ENCODE measurements at places on chromosomes 7 and 10. TPM values are rescaled to one million over a fixed set of nuclear protein-coding genes. Genes with fewer than 3 reads are reported as not detected.

Gene FAM237B
- total RNA-seq = not detected

DNA sequence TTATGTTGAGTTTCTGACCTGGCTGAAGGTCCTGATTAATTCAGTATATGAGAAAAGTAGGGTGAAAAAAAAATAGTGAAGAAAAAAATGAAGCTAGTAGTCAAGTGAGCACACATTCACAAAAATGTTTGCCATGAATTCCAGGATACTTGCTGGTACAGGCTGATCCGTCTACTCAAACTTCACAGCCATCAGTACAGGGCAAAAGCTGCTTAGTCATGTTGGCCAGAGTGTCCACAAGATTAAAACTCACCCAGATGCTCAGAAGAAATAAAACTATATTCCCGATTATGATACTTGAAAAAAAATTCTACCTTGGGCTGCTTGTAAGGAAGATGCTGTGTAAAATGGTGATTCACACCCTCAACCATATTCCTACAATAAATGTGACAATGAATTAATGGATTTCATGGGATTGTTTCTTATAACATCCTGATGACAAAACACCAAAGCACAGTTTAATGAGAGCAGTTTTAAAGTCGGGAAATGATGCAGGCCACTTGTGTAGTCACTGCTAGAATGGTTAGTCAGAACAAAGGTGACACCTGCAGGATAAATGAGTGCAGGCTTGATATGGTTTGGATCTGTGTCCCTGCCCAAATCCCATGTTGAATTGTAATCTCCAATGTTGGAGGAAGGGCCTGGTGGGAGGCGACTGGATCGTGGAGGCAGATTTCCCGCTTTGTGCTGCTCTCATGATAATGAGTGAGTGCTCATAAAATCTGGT is 49.2 kb upstream of the ANKRD1 start:
- no peaks in the 10 kb centered on the region for H3K36me3 ChIP-seq
- no peak overlapping the region for H3K27ac ChIP-seq
- H3K27me3 ChIP-seq = peaks cover 20% of the 10 kb centered on the region
- H3K4me3 ChIP-seq = no peak overlapping the region
- no peak for DNase-seq

GRCh38 chr7:113824117-113824823 is 94.5 kb downstream of the PPP1R3A start:
- no peak overlapping the region for H3K4me3 ChIP-seq
- H3K4me1 ChIP-seq = no peaks in the 10 kb centered on the region
- H3K36me3 ChIP-seq = no peaks in the 10 kb centered on the region
- no peak for DNase-seq
- H3K27me3 ChIP-seq = peaks cover 3% of the 10 kb centered on the region
- no peak overlapping the region for H3K27ac ChIP-seq

GRCh38 chr7:87766827-87767226 is 109.3 kb downstream of the SLC25A40 start:
- no peak overlapping the region for H3K27ac ChIP-seq
- no peaks in the 10 kb centered on the region for H3K4me1 ChIP-seq
- no peak for DNase-seq
- H3K27me3 ChIP-seq = peaks cover 6% of the 10 kb centered on the region
- H3K4me3 ChIP-seq = no peak overlapping the region
- no peaks in the 10 kb centered on the region for H3K36me3 ChIP-seq

DNA sequence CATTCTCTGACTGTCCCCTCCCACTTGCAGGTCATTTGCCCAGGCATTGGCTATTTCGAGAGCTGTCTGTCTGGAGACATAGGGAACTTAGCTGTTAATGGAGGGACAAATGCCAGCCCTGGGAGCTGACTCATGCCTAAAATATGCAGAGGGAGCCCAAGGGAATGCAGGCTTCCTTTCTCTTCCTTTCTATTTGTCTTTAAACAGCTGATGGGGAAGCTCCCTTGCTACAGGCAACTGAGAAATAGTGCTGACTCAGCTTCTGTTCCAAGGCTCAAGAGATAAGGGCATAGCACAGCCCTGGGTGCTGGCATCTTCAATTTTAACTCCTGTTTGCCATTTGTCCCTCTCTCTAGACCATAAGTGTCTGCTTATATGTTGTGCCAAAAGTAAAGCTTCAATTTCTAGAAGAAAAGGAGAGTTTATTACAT is 82.7 kb upstream of the C1GALT1 start:
- no peak overlapping the region for H3K27ac ChIP-seq
- H3K27me3 ChIP-seq = peaks cover 5% of the 10 kb centered on the region
- H3K4me1 ChIP-seq = peaks cover 3% of the 10 kb centered on the region
- H3K4me3 ChIP-seq = no peak overlapping the region

Measured in activated naive CD8-positive, alpha-beta T cell treated with anti-CD3 and anti-CD28 coated beads, Interleukin-2, amount 10 ng/mL, durations not matched to agents 7 days and 5 days (primary cell).